GM12864 (cell line): ENCODE measurements at places on chromosomes 12 and 14.

- DNase-seq: no peak
These were observed 200.7 kb downstream of the SLC2A13 start for GRCh38 chr12:39905152-39905551.

DNA sequence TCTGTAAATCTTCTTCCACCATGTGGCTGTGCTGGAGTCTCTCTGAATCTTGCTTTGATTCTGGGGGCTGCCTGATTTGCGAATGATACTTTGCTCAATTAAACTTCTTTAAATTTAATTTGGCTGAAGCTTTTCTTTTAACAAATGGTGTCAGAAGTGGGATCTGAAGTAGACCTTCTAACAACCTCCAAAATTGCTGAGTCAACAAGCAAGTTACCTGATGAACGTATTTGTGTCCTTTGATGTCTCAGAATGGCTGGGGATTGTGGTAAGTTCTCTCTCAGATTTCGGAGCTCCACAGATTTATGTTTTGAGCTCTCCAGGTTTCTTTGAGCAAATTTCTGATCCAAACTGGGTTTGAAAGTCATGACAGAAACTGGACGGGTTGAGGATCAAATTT, 1.9 kb upstream of the OR4E1 start:
- no peak for DNase-seq

DNA sequence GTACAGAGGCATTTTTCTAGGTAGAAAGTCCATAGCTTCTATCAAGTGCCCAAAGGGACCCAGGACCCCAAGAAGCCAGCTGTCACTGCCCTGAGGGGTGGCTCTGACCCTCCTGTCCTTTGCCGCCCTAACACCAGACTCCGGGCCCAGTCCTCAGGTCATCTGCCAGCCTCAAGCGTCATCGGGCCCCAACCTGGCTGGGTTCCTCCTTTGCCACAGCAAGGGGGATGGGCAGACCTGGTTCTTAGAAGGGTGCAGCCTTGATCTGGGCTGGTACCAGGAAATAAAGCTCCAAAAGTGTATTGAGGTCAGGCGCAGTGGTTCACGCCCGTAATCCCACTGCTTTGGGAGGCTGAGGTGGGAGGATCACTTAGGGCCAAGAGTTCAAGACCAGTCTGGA, 27.1 kb upstream of the FAM222A start:
- no peak for DNase-seq

DNA sequence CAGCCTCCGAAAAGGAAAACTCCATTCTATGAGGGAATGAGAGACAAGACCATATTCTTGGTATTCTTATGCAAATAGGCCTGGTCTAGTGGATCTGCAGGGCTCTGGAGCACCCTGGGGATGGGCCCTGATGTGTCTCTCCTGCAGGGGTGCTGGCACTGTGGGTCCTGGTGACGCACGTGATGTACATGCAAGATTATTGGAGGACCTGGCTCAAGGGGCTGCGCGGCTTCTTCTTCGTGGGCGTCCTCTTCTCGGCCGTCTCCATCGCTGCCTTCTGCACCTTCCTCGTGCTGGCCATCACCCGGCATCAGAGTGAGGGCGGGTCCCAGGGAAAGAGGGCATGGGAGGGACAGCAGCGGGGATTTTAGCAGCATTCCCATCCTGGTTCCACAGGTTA, 5.8 kb downstream of the SLC48A1 start:
- DNase-seq: no peak

DNA sequence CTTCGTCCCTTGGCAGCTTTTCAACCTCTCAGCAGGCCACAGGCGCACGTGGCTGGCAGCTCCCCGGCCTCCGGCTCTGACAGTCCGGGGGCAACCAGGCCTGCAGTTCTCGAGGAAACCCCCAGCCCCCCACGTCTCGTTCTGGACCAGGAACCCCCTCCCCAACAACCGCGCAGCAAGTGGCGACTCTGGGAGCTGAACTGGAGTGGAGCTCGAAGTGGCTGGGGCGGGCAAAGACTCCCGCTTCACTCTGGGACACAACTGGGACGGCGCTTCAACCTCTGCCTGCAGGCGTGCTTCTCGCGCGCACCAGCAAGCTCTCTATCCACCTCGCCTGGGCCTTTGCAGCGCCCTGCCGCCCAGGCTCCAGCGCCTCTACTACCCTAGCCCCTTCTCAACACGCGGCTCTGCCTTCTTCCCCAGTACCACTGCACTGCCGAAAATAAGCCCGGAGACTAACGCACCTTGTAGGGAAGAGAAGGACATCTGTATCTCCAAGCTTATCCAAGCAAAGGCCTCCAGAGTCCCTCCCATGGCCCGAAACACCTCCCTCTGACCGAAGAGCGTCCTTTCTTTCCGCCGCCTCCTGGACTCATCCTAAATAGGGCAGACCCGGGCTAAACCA, 2.4 kb upstream of the NKX2-1 start:
- DNase-seq: no peak

DNA sequence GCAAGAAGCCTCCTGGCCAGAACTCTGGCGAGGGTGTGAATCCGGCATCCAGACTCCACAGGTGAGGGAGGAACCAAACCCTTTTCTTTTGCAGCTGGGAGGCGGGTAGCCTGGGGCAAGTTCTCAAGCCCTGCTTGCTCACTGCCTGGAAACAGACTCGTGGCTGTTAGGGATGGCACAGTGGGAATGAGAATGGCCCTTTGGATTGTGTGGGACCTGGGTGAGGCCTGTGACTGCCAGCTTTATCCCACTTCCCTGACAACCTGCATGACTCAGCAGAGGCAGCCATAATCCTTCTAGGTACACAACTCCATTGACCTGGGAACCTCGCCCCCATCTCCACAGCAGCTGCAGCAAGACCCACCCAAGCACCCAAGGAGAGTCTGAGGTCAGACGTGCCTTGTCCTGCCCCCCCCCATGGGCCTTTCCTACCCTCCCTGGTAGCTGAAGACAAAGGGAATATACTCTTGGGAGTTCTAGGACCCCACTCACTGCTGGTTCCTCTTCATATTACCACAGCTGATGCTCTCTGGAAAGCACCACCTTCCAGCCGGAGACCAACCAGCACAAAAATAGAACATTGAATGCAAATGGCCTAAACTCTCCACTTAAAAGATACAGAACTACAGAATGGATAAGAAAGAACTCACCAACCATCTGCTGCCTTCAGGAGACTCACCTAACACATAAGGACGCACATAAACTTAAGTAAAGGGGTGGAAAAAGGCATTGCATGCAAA, 5.1 kb upstream of the GPR33 start:
- no peak for DNase-seq

- no peak for DNase-seq
These were observed 659 bp downstream of the TRAFD1 start for GRCh38 chr12:112126000-112126438.

- no peak for DNase-seq
These were observed 28.0 kb downstream of the DAO start for GRCh38 chr12:108907839-108908351.

DNA sequence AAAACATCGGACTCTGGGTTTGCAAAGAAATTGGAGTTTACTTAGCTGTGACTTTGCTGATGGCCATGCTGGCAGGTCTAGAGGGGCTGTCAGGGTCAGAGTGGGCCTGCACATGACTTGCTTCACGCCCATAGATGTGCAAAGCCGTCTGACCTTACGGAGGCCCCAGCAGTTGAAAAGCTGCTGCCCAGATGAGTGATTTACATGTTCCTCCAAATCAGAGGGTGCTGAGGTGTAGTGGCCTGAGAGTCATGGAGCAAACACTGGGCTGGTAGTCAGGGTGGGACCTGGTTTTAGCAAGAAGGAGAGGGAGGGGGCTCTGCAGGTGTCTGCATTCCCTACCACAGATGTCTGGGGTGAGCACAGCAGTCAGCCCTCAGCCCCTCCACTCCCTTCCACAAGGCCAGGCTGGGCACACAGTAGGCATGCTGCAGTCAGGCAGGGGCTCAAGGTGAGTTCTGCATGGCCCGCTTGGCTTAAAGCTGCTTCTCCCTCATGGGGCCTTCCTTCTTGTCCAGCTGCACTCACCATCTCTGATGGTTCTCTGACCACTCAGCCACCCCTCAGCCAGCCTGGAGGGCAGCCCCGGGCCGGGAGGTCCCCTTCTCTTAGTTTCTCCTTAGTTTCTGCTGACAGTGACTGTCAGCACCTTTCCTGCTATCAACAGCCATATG, 34.2 kb upstream of the EML1 start:
- no peak for DNase-seq

DNA sequence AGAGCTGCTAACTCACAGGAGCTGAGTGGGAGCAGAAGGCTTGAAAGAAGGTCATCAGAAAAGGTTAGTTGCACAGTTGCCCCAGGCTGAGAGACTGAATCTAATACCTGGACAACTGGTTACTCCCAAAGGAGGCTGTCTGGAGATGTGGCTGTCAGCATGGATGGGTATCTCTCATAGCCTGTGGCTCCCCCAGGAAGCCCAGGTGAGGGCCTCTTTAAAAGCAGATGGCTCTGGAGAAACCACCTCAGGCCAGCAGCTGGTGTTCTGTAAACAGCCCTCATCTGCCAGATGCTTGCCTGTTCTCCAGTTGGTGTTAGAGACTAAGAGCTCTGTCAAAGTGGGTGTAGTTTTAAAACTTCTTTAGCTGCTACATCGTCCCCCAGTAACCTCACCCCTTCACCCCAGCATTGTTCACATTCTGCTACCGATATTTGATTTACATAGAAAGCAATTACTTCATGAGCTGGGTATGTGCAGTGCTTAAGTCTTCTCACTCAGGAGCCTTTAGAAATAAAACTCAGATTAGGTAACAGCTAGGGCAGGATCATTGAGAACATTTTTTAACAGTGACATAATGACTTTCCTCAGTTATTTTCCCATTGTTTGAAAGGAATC, 25.8 kb downstream of the DACT1 start:
- no peak for DNase-seq

DNA sequence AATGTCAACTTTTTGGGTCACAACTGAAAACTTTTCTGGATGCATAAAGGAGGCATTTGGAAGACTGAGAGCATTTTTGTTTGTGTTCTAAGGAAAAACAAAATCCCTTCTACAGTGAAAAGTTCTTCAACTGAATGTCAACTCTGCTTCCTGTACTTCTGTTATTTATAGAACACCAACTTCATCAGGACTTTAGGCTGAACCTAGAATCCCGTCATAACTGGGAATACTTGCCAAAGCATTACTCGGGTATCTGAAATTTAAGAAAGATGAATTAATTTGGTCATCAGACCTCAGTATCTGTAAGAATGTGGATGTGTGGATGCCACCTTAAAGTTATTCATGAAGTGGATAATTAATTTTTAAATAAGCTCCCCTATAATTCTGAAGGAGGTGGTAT, 73.2 kb downstream of the FERMT2 start:
- DNase-seq: no peak

DNA sequence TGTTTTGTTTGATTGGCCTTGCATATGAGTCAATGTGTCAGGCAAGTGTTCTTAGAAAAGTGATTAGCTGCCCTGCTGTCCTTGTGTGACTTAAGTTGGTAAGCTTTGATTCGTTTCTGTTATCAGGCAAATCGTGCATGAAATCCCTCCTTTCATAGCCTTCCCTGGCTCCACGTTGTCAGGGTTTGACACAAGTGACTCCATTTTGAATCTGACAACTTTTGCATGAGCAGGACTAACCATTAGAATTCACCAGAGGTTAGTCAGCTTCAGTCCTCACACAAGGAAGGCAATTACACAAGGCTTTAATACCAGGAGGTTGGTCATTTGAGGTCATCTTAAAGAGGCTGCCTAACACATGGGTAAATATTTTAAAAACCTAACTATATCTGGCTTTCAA, 68.2 kb downstream of the GPATCH2L start:
- DNase-seq: no peak

DNA sequence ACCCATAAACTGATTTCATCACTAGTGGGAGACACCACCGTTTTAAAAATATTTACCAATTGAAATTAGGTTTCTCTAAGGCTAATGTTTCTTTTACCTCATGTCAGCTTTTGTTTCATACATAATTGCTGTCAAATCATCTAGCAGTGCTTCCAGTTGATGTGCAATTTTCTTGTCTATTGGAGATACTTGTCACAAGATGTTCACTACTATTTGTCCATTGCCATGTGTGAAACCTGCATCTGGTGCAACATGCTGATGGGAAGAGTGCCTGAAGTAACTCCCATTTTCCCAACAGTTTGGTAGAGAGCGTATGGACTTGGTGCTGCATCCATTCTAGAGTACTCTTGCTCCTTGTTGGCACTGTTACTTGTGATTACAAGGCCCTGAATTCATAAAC, 9.7 kb downstream of the XPOT start:
- DNase-seq: no peak

GRCh38 chr12:120537856-120538220, 3.7 kb downstream of the RNF10 start:
- DNase-seq: no peak

- no peak for DNase-seq
These were observed 218.6 kb downstream of the SYT1 start for GRCh38 chr12:79083181-79083580.

GRCh38 chr14:100091386-100091785, 26.2 kb downstream of the EVL start:
- DNase-seq: no peak

DNA sequence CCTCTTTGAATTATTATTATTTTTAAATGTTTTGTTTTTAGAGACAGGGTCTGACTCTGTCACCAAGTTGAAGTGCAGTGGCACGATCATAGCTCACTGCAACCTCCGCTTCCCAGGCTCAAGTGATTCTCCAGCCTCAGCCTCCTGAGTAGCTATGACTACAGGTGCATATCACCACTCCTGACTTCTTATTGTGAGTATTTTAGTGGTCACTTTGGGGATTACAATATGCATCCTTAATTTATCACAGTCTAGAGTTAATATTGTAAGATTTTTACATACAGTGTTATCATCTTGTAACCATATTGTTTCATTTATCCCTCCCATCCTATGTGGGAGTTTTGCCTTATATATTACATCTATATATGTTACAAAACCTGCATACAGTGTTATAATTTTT, 13.4 kb downstream of the FGF23 start:
- no peak for DNase-seq

GRCh38 chr14:105068818-105069217, 3.6 kb upstream of the GPR132 start:
- DNase-seq: no peak

GRCh38 chr14:57657487-57657886, 163.8 kb upstream of the CCDC198 start:
- DNase-seq: no peak

DNA sequence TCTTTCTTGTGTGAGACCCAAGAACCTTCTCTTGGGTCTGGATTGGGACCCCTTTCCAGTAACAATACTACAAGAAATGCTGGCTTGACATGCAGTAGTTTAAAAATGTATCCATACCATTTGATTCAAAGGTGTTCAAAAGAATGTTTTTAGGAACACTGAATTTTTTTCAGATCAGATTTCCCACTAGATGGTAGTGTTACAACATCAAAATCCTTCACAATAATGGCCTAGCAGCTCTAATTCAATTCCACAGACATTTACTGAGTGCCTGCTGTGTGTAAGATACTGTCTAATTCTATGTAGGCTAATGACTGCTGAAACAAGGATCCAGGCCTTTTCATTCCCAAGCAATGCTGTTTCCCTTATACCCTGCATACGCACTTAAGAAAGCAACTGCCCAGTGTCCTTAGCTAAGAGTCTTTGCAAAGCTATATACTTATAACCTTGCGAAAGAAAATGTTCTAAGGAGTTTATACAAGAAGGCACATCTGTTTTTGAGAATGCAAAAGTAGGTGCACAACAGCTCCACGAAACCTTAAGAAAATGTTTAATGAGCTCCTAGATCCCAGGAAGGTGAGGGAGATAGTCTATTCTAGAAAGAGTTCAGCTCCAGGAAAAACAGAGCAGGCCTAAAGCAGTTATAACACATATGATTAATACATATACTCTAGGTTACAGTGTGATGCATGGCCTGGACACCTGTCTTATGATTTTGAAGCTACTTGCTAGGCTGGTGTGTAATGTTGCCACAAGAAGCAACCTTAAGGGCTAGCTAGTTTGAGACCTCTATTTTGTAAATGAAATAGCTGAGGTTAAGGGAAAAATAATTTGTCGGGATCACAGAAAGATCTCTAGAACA, 50.9 kb upstream of the PKP2 start:
- no peak for DNase-seq
